ENCODE measurements at places on chromosomes 5 and 9.
A peak's percentile ranks its signal among the peaks of the same experiment; 100 is the strongest.

GRCh38 chr5:35026941-35027340, 20.8 kb downstream of the AGXT2 start:
- DNase-seq, result no peak

DNA sequence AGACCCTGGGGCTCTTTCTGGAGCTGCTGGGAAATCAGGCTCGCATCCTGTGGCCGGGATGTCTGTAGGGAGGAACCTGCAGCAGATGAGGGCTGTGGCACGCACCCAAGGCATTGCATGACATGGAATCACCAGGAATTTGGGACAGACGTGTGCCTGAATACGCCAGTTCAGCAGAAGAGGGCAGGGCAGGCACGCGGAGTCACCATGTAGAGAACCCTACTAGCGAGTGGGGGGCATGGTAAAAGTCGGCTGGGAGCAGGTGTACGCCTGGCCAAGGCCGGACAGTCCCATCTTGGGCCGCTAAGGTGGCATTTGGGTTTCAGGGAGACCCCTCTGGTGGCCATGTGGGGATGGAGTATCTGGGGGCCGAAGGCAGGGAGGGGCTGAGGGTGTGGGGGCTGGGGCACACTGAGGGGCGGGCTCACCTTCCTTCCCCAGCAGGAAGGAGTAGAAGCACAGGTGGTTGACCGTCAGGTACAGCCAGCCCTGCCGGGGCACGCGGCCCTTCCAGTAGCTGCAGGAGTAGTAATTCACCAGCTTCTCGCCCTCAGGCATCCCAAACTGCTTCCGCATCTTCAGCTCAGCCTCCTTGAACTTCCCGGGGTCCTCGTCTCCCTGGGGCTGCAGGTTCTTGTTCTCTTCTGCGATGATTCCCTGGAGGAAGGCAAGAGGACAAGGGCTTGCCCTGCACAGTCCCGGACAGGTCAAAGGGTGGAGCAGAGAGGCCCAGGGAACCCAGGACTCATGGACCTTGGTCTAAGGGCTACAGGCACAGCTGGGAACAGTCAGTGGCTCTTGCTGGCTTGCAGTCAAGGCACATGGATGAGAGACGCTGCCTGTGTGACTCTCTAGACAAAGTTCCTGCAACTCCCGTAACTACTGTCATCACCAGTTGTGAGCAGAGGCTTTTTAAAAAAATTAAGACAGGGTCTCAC, 13.5 kb downstream of the TBC1D9B start:
- no peak for DNase-seq

GRCh38 chr5:55702598-55703345, 9.4 kb downstream of the SLC38A9 start:
- no peak for DNase-seq

- DNase-seq, result no peak
These were observed 114.7 kb downstream of the TMEM232 start for GRCh38 chr5:110611817-110612216.

DNA sequence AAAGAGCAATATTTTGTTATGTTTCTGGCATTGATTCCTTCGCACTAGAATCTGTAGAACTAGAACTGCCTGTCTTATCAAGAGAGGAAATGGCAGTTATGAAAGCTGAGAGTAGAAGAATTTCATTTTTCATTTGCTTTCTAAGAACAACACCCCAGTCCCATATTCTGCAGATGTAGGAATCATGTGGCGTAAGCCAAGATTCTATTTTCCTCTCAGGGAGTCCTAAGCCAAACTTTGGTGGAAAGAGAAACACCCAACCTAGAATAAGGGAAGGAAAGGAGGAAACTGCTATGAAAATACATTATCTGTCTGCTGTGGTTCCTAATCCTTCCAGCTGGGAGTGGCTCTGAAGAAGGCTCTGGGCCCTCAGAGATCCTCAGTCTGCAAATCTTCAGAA, 1176.9 kb upstream of the C9orf72 start:
- no peak for DNase-seq

DNA sequence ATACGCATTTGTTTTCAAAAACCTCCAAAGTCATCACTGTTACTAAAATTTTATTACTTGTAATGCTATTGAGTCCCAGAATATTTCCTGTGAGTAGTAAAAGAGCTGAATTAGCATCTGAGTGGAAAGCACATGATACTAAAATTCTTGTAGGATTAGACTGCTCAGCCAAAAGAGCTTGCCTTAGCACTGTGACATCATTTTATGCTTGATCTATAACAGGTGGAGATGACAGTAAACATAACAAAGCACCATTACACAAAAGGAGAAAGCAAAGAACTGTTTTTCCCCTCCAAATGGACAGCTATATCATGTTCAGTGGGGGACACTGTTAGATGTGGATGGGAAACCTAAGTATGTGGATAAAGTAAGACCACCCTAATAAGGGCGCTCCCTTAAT, 5.8 kb upstream of the JAK2 start:
- no peak for DNase-seq

GRCh38 chr9:125493384-125493783, 213.6 kb downstream of the MAPKAP1 start:
- DNase-seq, result no peak

GRCh38 chr5:171427318-171428167, 8.1 kb downstream of the FGF18 start:
- DNase-seq, result no peak

- DNase-seq, result no peak
These were observed 81.9 kb upstream of the DHFR start for GRCh38 chr5:80736730-80737129.

GRCh38 chr5:3843706-3844105, 248.1 kb downstream of the IRX1 start:
- no peak for DNase-seq

DNA sequence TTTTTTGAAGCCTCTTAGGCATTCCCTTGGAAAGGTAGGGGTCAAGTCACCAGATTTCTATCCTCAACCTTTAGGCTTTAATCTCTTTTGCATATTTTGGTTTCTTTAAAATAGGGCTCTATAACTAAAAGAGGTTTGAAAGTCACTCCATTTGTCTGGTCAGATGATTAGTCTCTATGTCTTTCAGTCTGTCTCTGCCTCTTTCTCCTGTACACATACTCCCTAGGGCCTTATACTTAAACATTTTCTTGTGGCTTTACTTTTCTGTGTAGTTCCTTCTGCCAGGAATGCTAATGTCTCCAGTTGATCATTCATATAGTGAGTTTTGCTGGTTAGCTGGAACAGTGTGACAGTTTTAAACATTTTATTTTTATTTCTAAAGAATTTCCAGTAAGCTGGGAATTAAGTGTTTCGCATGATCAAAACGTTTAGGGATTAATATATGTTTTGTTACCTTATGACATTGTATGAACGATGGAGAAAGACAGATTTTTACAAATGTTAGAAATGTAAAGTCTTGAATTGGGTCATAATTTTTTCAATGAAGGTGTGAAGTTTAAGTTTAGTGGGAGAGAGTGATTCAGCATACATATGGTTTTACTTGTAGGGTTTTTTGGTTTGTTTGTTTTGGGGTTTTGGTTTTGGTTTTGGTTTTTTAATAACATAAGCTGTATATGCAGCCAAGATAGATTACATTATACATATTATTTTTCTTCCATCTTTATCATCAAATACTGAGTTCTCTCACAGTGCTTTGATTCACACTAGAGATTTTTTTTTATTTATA, 90.6 kb downstream of the ZCCHC7 start:
- no peak for DNase-seq

GRCh38 chr9:89926167-89926566, 321.4 kb downstream of the GADD45G start:
- no peak for DNase-seq

DNA sequence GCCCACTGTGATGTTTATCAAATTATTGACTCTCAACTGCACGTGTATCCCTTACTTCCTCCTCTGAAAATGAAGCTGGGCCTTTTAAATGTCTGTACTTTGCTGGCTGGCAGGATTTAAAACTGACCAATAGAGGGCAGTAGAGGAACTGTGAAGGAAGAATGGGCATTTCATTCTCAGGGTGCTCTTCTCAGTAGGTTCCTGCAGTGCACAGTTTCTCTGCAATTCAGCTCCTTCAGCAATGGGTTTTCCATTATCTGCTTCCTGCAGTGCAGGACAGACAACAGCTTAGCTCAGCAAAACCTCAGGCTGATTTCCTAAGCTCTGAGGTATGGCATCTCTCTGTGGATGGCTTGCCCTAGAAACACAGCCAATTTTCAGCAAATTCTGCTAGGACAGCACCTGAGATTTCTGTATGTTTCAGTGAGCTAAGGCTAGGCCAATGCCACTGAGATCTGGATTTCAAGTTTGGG, 298.4 kb upstream of the PRDM9 start:
- DNase-seq, result no peak

- peak; percentile 51 for DNase-seq
These were observed 84.0 kb downstream of the ZFAND5 start for GRCh38 chr9:72280913-72281500.

DNA sequence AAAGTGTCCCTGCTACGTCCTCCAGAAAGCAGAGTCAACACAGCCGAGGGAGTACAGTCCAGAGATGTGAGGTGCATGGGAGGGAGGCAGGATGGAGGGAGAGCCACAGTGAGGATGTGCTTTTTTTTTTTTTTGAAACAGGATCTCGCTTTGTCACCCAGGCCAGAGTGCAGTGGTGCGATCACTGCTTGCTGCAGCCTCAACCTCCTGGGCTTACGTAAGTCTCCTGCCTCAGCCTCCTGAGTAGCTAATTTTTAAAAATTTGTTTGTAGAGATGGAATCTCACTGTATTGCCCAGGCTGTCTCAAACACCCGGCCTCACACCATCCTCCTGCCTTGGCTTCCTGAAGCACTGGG, 33.2 kb upstream of the ALDH1B1 start:
- DNase-seq, result no peak

GRCh38 chr9:9563817-9564216, 1049.0 kb downstream of the PTPRD start:
- DNase-seq, result no peak

DNA sequence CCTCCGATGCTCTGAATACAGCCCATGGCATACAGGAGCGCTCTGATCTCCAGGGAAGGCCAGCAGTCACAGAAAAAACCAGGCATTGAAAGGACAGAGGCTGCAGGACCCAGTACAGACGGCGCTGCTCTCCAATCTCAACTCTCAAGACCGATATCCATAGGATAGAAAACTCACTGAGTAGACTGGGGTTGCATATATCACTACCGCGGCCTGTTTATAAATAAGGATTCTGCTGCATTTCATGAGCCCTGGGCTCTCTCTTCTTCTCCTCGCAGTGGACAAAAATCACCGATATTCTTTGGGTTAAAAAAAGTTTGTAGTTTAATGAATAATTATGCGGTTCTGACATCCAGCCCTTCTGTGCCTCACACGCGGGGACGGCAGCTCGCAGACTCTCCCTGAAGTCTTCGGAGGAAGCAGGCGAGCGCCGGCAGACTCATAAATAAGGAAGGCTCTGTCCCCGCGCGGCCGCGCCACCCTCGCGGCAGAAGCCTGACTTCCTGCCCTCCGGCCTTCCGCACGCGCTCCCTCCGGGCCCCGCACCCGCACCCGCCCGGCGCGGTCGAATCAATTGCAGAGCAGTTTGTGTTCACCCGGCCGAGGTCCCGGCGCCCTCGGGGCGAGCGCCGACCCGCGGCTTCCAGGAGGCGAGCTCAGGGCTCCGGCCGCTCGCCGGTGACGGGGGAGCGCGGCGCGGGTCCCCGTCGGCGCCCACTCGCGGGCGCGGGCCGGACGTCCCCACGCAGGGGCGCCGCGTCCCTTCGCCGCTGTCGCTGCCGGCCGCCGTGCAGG, at the start of gene FAM78A:
TSS of gene FAM78A (minus strand) at position 417 of the 795 bp plus-strand sequence. CDS start at position 86, 331 bp downstream.
- peak; percentile 26 for DNase-seq

DNA sequence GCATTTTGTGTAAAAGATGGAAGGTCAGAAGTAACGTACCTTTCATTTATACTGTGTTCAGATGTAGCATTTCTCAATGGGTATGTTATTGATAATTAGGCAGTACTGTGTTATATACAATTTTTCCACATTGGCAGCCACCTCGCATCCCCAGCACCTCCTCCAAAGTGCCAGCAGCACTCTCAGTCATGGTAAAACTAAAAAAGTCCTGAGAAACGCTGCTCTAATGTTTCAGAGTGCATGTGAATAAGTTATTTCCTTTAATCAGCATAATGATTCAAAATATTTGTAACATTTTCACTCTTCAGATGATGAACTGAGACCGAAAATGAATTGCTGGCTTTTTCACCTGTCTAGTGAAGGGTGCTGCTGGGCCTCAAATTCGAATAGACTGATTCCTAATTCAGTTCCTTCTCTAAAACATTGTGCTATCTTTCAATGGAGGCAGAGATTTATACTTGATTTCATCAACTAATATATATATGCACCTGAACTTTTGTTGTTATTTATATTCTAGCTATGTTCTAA, 79.9 kb upstream of the ANKRD55 start:
- no peak for DNase-seq

DNA sequence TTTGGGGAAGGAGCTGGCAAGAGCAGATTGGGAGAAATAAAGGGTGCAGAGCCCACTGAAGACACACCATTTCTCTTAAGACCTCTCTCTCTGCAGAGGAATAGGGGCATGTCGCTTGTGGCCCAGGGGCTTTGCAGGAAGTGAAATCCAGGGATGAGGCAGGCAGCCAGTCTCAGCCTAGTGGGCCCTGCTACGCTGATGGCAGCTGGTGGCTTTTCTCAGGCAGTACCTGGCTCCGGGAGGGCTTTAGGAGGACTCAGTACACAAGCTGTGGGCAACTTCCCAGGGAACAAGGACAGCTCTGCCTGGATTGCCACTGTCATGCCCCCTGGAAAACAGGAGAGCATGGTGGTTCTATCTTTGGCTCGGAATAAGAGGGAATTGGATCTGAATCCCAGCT, 76.2 kb upstream of the NEURL1B start:
- DNase-seq, result no peak

DNA sequence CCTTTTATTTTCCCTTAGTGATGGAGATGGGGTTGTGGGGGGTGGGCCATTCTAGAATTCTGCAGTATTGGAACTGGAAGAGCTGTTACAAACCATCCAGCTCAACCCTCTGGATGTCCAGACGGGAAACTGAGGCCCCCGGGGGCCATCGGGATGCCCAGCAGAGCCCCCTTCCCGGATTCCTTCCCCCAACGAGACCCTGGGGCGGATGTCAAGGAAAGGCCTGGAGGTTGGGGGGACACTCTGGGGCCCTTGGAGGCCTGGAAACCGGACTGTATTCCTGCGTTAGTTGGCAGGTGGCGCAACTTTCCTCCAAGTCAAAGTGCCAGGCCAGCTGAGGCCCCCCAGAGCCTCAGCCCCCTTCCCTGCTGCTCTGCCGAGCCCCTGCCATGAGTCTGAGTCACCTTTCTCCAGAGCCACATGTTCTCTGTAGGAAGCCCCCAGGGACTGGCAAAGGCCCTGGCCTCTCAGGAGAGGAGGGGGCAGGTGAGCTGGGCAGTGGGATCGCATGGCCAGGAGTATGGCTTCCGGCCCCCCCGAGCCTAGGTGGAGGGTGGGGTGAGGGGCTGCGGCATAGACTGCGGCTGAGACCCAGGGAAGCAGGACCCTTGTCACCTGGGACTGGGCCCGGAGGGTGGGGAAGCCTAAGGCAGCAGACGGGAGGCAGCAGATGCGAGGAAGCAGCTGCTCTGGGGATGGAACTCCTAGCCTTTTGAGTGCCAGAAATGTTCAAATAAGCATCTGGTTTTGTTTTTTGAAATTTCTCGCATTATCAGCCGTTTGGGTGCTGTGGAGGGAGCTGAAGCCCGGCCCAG, 17.8 kb upstream of the FIBCD1 start:
- no peak for DNase-seq

GRCh38 chr9:112348257-112349007, 15.0 kb upstream of the PTBP3 start:
- peak; percentile 51 for DNase-seq

GRCh38 chr9:133458643-133459312, 1.0 kb upstream of the CACFD1 start:
- DNase-seq, result no peak

- no peak for DNase-seq
These were observed 7.3 kb upstream of the PTGER4 start for GRCh38 chr5:40672425-40672824.
